ENCODE measurements at places on chromosomes 11 and 22.

DNA sequence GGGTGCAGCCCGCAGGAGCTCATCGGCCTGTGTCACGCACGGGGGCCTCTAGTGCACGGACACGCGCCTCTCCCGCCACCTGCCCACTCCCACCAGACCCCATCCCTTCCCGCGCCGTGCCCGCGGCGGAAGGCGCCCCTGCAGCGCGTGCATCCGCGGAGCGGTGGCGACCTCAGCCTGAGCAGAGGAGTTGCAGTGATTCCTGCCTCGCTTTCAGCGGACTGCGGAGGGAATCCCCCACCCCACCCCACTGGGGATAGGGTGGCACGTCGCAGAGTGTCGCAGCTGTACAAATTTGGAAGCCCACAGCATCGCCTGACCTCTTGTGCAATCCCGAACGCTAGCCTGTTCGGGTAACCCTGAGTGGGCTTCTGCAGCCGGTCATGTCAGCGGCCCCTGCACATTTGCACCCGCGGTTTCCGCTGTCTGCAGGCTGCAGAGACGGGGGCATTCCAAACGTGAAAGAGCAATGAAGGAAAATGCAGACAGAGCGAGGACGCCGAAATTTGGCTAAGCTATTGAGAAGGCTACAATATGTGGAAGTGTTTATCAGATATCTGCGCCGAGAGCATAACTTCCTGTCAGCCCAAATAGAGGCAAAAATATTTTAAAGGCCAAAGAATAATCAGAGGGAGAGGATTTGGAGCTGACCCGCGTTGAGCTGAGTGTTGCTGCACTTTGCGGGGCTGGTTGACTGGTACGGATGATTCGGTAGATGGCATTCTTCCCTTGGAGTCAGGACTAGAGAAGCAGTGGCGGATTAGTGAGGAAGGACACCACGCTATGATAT, 617 bp upstream of the ARHGAP20 start:
- peak; percentile 51 for DNase-seq

GRCh38 chr22:47446331-47446730, 683.9 kb downstream of the TBC1D22A start:
- no peak for DNase-seq

- no peak for DNase-seq
These were observed 5.6 kb upstream of the CD59 start for GRCh38 chr11:33741806-33742205.

DNA sequence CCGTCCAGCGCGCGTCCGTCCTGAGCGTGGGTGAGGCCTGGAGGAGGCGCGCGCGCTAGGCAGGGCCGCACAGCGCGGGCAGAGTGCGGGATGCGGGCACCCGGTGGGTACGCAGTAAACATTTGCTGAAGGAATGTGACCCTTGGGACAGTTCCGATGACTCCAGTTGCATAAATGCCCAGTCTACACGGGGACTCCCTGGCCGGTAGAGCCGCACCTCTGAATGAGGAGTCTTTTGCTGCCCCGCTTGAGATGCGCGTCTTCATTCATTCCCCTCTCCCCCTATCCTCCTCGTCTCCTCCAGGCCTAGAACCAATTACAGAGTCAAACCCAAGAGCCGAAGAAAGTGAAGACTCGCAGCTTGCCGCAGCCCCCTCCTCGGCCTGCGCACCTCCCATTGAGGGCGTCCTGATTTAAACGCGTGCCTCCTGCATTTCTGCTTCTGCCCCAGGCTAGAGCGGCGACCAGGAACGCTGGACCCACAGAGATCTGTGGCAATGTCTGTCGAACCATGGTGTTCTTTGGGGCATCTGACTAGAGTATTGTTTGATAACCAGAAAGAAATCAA, 729 bp upstream of the CHKB start:
- no peak for DNase-seq

GRCh38 chr11:118922745-118923627, 2.7 kb downstream of the BCL9L start:
- DNase-seq = no peak

- DNase-seq = peak; percentile 71
These were observed 81.6 kb downstream of the CCDC81 start for GRCh38 chr11:86456075-86456939.

- no peak for DNase-seq
These were observed 46.2 kb upstream of the SMCO4 start for GRCh38 chr11:93589347-93589746.

- DNase-seq = peak; percentile 94
These were observed at the start of gene FOXRED2 for GRCh38 chr22:36506637-36507517. TSS of gene FOXRED2 (minus strand) at chr22:36507040. CDS start at chr22:36506422, 618 bp downstream.
